ENCODE measurements at places on chromosomes 7 and 10. TPM values are rescaled to one million over a fixed set of nuclear protein-coding genes. Genes with fewer than 3 reads are reported as not detected.

DNA sequence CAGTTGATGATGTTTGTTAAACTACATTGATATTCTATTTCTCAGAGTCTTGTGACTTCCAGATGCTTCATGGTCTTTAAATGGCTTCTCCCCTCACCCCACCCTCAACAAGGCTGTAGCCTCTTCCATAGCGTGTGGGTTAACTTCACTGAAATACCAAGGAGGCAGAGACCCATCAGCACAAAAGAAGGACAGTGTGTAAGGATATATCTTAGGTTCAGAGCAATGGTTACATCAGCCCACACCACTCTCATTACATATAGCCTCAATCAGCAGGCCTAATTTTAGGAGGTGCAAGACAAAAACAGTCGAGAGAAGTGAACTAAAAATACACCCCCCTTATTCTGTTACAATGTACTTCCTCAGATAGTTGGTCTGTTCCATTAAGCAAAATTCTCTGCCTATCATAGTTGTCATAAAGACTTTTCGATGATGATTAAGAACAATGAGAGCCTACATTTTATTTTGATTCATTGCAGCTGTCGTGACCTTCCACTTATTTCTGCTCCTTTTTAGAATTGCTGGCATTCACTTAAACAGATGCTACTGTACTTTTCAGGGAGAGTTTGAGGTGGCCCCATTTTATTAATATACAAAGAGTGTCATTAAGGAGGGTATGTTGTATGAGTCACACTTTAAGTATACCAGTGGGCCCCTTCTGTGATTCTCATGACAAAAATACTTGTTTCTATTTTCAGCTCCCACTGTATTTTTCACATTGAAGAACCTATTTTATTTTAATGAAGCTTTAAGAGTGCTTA lies 52.1 kb downstream of the WIPF3 start:
- no peaks in the 10 kb centered on the region for H3K27me3 ChIP-seq
- DNase-seq = no peak
- no peaks in the 10 kb centered on the region for H3K36me3 ChIP-seq
- H3K27ac ChIP-seq = peak overlapping the region; percentile 95
- H3K4me3 ChIP-seq = no peak overlapping the region

- DNase-seq = no peak
- H3K27me3 ChIP-seq = peaks cover 34% of the 10 kb centered on the region
Measured at GRCh38 chr7:2667843-2668242, 20.2 kb upstream of the AMZ1 start.

ATXN7L1 gene
- 6.6 TPM for total RNA-seq

DNA sequence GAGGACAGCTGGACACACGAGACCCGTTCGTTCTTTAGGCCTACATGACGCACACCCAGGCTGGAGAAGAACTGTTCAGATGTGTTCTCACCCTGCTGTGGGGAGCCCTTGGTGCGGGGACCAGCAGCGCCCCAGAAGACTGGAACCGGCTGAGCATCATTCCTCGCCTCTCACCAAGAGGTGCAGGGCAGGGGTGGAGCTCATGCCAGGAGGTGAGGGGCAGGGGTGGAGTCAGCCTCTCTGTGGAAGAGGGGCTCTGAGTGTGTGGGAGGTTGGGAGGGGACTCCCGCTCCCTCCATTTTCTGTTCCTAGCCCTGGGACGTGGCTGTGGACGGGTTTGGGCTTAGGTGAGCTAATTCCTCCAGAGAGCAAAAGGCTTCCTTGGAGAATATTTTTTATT lies 66.0 kb upstream of the SHH start:
- no peaks in the 10 kb centered on the region for H3K36me3 ChIP-seq
- no peak for DNase-seq
- H3K27ac ChIP-seq = no peak overlapping the region
- no peak overlapping the region for H3K4me3 ChIP-seq

- H3K4me1 ChIP-seq = no peaks in the 10 kb centered on the region
- no peaks in the 10 kb centered on the region for H3K36me3 ChIP-seq
- H3K27ac ChIP-seq = no peak overlapping the region
Measured at GRCh38 chr10:127064474-127064873, 131.9 kb downstream of the INSYN2A start.

SEMA3E gene
- total RNA-seq = 0.32 TPM

DNA sequence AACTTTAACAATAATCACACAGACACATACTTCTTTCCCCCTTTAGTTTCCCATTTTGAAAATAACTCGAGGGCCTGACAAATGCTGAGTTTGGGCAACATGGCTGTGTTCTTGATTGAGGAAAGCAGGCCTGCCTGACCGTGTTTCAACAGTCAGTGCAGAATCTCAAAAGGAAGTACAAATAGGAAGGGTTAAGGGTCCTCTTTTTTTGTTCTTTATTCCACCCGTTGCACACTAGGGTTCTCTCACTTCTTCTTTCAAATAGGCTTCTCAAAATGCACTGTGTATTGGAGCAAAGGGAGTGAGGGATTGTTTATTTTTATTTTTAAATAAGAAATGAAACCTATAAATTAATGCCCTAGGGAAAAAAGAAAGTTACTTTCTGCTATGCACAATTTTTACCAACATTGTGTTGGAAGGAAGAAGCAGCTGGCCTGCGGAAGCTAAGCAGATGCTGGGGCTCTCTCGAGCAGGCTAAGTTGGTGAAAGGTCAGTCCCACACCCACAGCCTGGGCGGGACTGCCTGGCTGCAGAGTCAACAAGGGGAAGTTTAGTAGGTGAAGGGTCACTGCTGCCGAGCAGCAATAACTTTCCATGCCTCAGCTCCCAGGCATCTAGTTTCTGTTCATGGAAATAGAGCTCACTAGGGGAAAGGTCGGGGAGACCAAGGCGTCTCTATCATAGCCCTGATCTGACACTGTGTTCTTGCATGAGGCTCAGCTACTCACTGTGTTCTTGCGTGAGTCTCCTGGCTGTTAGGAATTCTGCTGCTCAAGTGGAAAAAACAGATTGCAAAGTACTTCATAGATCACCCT lies 12.2 kb upstream of the PDK4 start:
- H3K27me3 ChIP-seq = no peaks in the 10 kb centered on the region
- peak; percentile 96 for DNase-seq
- peak overlapping the region; percentile 90 for H3K27ac ChIP-seq

GRCh38 chr10:112983444-112984056 lies 33.5 kb downstream of the TCF7L2 start:
- peaks cover 7% of the 10 kb centered on the region for H3K4me1 ChIP-seq
- no peaks in the 10 kb centered on the region for H3K27me3 ChIP-seq
- DNase-seq = no peak
- H3K27ac ChIP-seq = no peak overlapping the region

DNA sequence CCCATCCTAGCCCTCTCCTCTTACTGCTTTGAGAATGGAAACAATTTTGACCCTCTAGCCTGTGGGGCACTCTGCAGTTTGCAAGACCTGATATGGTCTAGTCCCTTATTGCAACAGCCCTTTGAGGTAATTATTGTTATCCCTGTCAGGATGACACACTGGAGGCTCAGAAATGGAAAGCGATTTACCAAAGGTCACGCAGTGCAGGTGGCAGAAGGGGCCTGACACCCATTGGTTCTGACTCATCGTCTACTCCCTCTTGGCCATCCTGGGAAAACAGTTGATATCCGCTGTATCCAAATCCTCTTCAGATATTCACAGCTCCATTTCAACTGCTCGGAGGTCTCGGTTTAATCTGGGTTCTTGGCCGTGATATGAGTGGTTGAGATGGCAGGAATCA lies 44.7 kb upstream of the AQP1 start:
- H3K4me3 ChIP-seq = no peak overlapping the region
- peaks cover 23% of the 10 kb centered on the region for H3K4me1 ChIP-seq
- DNase-seq = no peak
- no peaks in the 10 kb centered on the region for H3K36me3 ChIP-seq

DNA sequence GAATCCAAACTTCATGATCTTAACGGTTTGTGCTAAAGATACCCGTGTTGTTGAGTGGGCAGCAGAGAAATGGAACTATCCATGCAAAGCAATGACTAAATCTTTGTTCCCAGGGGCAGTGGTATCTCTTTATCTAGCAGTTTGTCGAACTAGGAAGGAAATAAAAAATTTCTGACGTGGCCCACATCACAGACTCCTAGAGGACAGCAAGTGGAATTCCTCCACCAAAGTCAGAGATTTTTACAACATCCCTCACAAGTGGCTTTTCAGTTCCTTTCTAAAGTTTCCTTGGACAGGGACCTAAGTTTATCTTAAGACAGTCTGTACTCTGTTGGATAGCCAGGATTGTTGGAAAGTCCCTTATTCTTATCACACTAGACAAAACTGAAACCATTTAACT lies 136.0 kb downstream of the RAPGEF5 start:
- no peak for DNase-seq
- no peaks in the 10 kb centered on the region for H3K36me3 ChIP-seq
- no peaks in the 10 kb centered on the region for H3K27me3 ChIP-seq
- peak overlapping the region; percentile 64 for H3K27ac ChIP-seq
- H3K4me1 ChIP-seq = no peaks in the 10 kb centered on the region
- H3K4me3 ChIP-seq = no peak overlapping the region

VENTX gene
- total RNA-seq = 0.36 TPM

Data from gastrocnemius medialis (tissue), 4 donors.